ENCODE measurements at places on chromosomes 1 and 21. TPM values are rescaled to one million over a fixed set of nuclear protein-coding genes. Genes with fewer than 3 reads are reported as not detected.

- DNase-seq: peak; percentile 55
Measured at GRCh38 chr1:243325305-243325890, 69.6 kb downstream of the SDCCAG8 start.

- DNase-seq: no peak
Measured at GRCh38 chr21:9772348-9772672, 749.1 kb upstream of the TPTE start.

DNA sequence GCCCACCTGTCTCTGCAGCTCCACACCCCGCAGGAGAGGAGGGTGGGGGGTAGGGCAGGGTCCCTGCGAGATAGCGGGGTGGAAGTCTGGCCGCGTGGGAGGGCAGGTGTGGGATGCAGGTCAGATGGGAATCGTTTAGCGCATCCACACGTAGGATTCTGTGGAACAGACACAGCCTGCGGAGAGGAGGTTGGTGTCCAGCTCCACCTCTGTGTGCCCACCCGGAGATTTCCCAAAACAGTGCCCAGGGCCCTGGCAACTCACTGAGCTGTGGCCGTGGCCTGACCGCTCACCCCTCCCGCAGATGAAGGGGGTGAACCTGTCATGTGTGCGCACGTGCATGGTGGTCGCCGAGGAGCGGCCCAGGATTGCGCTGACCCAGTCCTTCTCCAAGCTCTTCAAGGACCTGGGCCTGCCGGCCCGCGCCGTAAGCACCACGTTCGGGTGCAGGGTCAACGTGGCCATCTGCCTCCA, 46.9 kb downstream of the S100B start:
- no peak for DNase-seq

DNA sequence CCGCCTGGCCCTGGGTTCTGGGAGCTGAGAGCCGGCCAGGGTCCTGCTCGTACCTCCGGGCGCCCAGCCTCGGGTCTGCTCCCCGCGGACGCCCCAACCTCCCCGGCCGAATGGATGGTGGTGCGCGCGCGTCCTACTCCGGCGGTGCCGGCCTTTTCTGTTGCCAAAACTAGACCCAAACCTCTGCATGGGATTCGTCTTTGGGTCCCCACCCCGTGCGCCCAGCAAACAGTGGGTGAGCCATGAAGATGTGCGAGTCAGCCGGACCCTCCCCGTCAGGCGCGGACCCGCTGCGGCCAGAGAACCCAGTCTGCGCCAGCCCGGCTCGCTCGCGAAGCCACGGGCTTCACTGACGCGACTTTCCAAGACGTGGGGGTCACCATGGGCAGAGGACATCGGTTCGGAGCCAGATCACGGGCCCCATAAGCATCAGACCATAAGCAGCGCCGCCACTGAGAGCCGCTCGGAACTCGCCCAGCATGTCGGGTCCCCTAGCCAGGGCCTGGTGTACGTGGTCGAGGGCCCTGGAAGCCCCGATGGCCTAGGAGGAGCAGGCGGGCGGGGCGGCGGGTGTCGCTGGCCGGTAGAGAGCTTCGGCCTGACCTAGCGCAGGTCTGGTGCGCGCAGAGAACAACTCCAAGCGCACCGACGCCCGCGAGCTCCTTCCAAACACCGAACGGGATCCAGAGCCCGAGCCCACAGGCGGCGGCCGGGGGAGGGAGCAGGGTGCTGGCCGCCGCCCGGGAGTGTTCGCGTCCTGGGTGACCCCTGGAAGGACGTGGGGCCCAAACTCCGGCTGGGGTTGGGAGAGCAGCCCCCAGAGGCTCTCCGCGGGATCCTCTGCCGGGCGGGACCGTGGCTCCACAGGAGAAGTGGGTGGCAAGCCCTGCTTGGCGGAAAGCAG, 1.0 kb upstream of the TP73 start:
- DNase-seq: peak; percentile 41

DNA sequence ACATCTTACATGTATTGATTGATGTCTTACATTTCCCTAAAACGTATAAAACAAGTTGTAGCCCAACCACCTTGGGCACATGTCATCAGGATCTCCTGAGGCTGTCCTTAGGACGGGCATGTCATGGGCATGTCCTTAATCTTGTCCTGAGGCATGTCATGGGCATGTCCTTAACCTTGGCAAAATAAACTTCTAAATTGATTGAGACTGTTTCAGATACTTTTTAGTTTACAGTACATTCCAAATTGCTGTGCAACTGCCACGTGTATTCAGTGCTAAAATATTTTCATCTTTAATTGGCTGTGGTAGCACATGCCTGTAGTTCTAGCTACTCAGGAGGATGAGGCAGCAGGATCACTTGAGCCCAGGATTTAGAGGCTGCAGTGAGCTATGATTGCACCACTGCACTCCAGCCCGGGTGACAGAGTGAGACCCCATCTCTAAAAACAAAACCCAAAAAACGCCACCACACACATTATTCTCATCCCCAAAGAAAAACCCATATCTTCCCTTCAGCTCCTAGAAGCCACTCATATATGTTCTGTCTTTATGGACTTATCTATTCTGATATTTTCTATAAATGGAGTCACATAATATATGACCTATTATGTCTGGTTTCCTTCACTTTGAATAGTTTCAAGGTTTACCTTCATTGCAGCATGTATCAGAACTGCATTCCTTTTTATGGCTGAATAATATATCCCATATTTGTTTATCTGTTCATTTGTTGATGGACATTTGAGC, 96.0 kb upstream of the BTG3 start:
- DNase-seq: no peak

DNA sequence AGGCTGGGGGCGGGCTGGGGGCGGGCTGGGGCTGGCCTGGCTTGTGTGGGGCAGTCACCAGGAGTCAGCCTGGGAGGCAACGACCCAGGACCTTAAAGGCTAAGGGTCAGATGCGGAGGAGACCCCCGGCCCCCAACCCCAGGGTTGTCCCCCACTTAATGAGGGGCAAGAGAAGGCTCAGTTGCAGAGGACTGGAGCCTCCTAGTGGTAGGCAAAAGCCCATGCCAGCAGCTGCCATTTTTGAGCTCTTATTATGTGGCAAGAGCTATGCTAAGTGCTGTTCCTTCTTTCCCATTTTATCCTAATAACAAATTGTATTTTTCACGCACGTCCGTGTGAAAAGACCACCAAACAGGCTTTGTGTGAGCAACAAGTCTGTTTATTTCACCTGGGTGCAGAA, 8.0 kb downstream of the KIAA1614 start:
- DNase-seq: no peak

DNA sequence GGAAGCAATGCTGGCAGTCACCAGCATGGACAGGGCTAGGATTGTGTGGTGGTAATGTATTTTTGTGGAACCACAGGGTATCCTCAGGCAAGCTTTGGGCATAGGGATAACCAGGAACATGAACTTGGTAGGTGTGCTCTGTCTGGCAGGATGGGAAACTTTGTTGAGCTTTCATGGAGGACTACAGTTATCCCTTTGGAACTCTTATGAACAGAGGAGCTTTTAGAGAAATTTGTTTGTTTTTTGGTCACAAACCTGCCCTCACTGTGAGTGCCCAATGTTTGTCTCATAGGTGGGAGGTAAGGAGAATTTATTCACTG, 54.4 kb downstream of the MACF1 start:
- DNase-seq: no peak

DMBX1 gene
- total RNA-seq: 0.80 TPM

- peak; percentile 22 for DNase-seq
Measured at GRCh38 chr1:198656500-198656932, 17.7 kb downstream of the PTPRC start.

DNA sequence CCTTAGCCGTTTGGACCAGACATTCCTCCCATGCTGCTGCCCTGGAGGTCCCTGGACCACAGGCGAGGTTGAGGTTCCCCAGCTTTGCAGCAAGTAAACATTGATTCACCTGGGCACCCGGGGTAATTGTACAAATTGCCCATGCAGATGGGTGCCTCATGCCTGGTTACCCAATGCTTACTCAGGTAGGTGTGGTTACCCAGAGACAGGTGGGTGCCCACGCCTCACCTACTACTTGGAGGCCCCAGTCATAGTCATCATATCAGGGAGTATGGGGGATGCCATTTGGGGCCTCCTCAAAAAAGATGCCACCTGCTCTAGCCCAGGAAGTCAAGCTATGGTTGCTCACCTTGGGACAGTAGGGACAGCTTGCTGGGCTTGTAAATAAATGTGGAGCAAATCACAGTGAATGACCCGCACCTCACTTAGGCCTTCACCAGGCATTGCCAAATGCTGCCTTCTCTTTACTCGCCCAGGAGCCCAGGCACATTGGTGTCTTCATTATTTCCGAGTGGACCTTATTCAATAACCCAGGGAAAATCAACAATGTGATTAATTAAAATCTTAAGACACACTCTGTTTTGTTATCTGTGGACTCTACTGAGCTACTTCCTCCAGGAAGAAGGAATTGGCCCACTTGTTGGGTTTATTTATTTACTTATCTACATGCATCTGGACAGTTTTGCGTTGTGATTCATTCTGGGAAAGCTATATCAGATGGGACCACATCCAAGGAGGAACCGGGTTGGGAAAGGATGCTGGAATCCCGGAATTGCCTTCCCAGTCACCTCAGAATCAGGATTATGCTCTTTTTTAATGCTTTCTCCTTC, 35.6 kb upstream of the GRHL3 start:
- peak; percentile 88 for DNase-seq

GRCh38 chr1:108816049-108816893, 40.6 kb downstream of the AKNAD1 start:
- DNase-seq: peak; percentile 95

GRCh38 chr1:225845571-225846259, 35.8 kb downstream of the EPHX1 start:
- DNase-seq: peak; percentile 78

DNA sequence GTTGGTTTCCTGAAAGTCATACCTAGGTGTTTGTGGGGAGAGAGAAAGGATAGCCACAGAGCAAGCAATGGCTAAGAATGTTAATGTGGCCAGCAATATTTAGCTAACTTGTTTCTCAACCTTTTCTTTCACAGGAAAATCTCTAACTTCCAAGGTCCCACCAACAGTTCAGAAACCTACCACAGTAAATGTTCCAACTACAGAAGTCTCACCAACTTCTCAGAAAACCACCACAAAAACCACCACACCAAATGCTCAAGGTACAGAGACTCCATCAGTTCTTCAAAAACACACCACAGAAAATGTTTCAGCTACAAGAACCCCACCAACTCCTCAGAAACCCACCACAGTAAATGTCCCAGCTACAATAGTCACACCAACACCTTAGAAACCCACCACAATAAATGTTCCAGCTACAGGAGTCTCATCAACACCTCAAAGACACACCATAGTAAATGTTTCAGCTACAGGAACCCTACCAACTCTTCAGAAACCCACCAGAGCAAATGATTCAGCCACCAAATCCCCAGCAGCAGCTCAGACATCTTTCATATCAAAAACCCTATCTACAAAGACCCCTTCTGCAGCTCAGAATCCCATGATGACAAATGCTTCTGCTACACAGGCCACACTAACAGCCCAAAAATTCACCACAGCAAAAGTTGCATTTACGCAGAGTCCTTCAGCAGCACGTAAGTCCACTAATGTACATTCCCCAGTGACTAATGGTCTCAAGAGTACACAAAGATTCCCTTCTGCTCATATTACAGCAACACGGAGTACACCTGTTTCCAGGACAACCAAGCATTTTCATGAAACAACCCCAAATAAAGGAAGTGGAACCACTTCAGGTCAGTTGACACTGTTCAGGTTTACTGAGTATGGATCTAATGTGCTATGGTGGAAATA, 15.3 kb downstream of the CD55 start:
- peak; percentile 29 for DNase-seq

- no peak for DNase-seq
Measured at GRCh38 chr21:43343992-43344886, 82.7 kb downstream of the SIK1 start.

GRCh38 chr1:89044970-89045721, 19.9 kb downstream of the GBP1 start:
- DNase-seq: no peak
